CD8-positive, alpha-beta memory T cell (primary cell): ENCODE measurements at places on chromosomes 6 and 20.

DNA sequence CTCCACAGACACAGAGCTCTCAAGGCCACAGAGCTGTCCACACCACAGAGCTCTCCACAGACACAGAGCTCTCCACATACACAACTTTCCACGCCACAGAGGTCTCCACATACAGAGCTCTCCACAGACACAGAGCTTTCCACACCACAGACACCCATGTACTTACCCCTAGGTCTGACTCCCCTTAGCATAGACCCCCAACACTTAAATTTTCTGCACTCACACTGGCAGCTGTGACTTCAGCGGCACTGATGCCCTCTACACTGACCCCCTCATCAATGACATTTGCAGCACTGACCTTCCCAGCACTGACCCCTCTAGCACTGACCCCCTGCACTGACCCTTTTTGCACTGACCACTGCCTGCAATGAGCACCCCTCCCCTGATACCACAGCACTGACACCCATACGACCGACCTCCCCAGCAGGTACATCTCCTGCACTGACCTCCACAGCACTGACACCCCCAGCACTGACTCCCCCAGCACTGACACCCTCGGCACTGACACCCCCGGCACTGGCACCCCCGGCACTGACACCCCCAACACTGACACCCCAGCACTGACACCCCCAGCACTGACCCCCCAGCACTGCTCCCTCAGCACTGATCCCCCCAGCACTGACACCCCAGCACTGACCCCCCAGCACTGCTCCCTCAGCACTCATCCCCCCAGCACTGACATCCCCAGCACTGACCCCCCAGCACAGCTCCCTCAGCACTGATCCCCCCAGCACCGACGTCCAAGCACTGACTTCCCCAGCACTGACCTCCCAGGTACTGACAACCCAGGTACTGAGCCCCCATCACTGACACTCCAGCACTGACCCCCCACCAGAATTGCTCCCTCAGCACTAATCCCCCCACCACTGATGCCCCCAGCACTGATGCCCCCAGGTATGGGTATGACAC, 56.5 kb downstream of the ERMARD start:
- no peak for DNase-seq

GRCh38 chr6:47083586-47084047, 41.5 kb upstream of the ADGRF1 start:
- no peak for DNase-seq

DNA sequence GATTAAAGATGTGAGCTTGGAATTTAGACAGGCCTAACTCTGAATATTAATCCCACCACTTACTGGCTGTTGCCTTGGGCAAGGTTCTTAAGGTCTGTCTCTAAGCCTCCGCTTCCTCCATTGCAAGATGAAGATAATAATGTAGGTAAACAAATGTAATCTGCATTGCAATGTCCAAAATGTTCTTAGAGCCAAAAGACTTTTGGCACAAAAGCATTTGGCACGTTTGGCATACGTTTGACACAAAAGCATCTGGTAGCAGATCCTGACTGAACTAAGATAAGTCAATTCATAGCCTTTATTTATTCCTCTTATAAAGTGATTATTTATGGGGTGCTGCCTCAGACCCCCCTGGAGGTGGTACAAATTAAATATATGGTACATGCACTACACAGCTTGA, 229.9 kb upstream of the STXBP5 start:
- no peak for DNase-seq

GRCh38 chr6:168526841-168527281, 85.9 kb downstream of the SMOC2 start:
- DNase-seq: no peak

DNA sequence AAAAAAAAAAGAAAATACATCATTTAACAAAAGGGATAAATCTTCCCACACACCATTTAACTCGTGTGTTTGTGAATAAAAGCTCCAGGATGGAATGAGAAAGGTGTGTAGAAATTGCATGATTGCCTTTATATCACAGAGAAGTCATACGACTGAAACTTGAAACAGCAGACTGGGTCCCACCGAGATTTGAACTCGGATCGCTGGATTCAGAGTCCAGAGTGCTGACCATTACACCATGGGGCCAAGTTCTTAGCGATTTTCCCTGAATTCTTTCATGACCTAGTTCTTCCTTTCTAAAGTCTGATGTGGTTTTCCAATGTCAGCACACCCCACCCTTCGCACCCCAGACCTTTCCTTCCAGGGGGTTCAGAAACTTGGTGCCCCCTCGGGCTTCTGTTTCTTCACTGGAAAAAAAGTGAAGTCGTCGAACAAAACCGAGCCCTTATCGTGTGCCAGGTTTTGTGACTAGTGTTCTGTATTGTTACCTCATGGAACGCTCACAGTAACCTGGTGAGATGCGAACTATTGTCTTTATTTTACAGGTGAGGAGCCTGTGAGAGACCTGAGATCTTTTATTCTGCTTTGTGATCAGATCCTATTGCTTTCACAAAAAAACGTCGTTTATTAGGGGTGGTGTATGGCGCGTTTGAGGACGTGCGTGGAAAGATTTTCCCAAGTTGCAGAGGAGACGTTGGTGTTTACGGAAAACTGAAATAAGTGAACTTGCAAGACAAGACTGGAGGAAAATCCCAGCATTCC, 120.8 kb downstream of the OR2B2 start:
- no peak for DNase-seq

GRCh38 chr20:47656318-47656717, 129.0 kb downstream of the SULF2 start:
- DNase-seq: no peak

DNA sequence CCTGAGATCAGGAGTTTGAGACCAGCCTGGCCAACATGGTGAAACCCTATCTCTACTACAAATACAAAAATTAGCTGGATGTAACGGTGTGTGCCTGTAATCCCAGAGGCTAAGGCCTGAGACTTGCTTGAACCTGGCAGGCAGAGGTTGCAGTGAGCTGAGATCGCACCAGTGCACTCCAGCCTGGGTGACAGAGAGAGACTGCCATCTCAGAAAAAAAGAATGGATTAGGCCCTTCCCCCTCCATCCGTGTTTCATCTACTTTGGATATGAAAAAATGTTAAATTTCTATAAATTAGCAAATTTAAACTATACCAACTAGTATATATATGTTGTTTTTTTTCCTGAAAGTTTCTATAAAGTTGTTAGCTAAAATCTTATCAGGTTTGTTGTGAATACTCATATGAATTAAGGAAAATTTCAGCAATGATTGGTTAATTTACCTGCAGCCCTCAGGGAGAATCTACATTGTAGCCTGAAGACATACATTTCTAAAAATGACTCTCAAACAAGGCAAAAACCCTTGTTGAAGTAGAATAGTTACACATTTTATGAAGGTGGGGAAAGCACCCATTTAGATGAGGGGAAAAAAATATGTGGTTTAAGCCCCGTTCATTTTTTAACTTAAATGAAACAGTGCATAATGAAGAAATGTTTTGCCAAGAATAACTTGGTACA, 120.9 kb downstream of the TIAM2 start:
- DNase-seq: no peak

GRCh38 chr6:21143645-21144044, 449.9 kb upstream of the SOX4 start:
- no peak for DNase-seq

DNA sequence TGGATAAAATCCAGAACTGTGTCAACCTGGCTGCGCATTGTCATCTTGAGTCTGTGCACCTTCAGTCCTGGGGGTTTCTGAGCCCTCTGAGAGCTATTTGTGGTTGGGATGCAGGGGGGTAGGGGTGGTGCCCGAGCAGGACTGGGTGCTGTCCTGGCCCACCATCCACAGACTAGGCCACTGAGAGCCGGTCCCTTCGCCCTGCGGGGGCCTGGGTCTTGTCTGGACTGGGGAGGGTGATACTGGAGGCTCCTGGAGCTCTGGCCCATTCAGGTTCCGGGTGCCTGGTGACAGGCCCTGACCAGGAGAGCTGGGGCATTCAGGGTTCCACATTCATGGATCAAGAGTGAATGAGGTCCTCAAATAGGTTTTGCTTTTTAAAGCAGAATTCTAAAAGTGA, 20.9 kb downstream of the SPDEF start:
- no peak for DNase-seq

- DNase-seq: peak; percentile 59
These were observed 11.7 kb upstream of the MAPK13 start for GRCh38 chr6:36118550-36119107.

DNA sequence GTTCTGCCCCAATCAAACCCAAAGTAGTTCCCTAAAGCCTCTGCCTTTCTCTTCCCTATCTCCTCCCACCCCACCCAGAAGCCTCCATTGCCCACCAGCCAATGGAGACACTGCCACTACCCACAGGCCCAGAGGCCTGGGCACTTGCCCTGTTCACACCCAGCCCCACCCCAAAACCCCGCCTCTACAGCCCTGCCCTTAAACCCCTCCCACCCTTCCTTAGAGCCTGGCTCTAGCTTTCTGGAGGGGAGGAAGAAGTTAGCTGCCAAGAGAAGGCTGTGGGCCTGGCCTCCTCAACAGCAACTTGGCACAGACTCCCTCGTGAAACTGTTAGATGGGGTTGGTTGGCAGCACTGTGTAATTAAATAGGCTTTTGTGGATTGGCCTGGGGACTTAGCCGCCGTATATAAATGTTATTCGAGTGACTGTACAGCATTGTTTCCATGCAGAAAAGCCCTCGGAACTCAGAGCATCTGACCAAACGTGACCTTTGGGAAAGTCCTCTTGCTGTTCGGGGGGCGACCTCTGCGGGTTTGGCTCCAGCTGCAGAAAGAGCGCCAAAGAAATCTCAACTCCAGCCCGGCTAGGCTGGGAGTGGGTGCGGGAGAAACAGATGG, 31.4 kb downstream of the COL11A2 start:
- no peak for DNase-seq

DNA sequence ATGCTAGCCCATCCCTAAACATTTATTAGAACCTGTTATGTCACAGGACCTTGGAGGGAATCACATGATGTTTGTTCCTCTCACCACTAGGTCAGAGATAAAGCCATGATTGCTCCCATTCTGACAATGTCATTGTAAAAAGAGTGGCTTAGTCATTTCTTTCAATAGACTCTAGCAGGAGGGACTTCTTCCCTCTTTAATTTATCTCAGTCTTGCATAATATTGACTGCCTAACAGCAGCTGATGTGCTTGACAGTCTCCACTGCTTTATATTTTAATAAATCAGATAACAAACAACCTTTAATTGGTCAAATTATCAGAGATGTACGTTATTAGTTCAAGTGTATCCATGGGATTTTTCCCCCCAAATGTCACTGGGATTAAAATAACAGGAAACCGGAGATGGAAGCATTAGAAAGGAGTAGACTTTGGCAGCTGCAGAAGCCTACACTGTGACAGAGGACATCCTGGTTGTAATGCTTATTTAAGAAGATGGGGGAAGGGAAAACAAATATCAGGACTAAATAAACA, 39.6 kb downstream of the LAMA4 start:
- DNase-seq: no peak

GRCh38 chr20:40673442-40673841, 15.6 kb downstream of the MAFB start:
- no peak for DNase-seq

DNA sequence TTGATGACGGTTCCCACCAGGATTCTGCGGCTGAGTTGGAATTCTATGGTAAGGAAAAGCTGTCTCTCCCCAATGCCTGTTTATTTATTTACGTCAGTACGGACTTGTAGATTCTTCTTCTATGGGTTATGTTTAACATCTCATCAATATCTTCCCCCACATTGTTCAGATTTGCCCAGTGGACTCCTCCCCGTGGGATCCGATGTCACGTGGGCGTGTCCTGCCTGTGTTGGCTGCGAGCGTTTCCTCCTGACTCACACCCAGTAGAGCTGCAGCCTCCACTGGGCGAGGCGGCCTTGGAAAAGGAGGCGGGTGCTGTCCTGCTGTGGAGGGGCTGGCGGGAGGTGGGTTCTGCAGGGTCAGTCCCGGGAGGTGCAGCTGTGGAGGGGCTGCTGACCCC, 46.8 kb upstream of the SLCO4A1 start:
- no peak for DNase-seq

DNA sequence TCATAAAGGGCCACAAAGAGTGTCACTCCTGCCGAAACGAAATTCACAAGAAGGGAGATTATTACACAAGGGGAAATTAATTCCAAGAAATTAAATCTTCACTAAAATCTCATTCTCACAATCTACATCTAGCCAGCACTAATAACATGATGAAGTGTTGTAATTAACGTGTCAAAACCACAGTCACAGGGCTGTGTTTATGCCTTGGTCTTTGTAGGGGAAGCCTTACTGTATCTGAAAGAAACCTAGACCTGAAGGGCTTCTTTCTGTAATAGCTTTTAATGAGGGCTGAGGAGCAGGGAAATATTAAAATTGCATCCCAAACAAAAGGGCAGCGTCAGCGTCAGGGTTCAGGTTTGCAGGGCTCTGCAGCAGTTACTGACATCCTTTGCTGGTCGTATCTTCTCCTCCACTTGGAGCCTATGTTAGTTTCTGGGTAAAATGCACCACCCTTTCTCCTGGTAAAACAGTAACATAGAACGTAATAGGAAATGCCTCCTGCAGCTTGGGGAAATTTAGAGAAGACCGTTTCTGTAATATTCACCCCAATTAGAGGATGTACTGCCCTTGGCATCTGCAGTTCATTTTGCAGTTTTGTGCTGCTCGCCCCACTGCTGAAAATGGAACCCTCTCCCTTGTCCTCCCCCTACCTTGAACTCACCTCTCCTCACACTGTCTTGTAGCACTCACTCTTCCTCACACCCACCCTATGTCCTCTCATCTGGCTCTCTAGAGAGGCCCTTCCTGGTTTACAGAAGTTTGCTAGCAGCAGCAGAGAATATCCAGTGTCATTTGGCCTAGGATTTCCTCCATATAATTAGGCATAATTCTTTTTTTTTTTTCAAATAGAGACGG, 109.0 kb upstream of the TRAF3IP2 start:
- DNase-seq: no peak

GRCh38 chr6:44227148-44227793, 3.9 kb downstream of the SLC29A1 start:
- no peak for DNase-seq
